Activated CD4-positive, alpha-beta T cell treated with anti-CD3 and anti-CD28 coated beads for 36 hours (primary cell): ENCODE measurements at places on chromosomes 7 and 10. TPM values are rescaled to one million over a fixed set of nuclear protein-coding genes. Genes with fewer than 3 reads are reported as not detected.

- no peaks in the 10 kb centered on the region for H3K4me1 ChIP-seq
- no peak overlapping the region for H3K4me3 ChIP-seq
- no peak for DNase-seq
- no peak overlapping the region for H3K27ac ChIP-seq
- H3K27me3 ChIP-seq: no peaks in the 10 kb centered on the region
- no peaks in the 10 kb centered on the region for H3K36me3 ChIP-seq
These were observed 149.3 kb downstream of the RNF133 start for GRCh38 chr7:122549578-122549977.

DNA sequence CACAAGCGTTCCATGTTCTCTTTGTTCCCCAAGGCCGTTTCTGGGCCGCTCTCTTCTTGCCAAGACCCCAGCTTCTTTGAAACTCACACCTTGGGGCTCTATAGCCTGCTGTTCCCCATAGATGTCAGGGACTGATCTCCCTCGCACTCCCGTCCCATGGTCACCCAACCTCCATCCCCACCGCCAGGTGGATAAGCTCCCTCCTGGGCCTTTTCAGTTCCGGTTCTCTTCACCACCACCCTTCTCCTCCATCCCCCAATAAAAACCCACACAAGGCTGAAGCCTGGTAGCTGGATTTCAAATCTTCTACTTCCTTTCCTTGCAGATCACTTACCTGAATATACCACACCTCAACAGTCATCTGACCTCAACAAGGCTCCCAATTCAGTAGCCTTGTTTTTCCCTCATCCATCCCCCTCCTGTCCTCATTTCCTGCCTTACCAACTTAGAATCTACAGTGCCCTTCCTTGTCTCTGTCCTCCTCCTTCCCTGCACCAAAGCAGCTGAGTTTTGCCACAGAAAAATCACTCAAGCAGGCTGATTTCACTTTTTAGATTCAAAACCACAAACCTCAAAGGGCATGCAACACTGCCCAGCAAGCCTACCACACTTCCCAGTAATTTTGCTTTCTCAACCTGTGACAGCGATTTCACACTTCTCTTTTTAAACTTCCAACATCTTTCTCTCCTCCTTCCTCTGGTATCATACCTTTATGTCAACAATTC lies 7.7 kb downstream of the SLC37A3 start:
- H3K4me1 ChIP-seq: peaks cover 3% of the 10 kb centered on the region
- H3K27me3 ChIP-seq: no peaks in the 10 kb centered on the region
- peaks cover 12% of the 10 kb centered on the region for H3K36me3 ChIP-seq
- no peak overlapping the region for H3K4me3 ChIP-seq

GRCh38 chr10:76251841-76252671 lies 820.6 kb downstream of the LRMDA start:
- no peak overlapping the region for H3K27ac ChIP-seq
- H3K4me3 ChIP-seq: no peak overlapping the region
- DNase-seq: no peak
- no peaks in the 10 kb centered on the region for H3K36me3 ChIP-seq

DNA sequence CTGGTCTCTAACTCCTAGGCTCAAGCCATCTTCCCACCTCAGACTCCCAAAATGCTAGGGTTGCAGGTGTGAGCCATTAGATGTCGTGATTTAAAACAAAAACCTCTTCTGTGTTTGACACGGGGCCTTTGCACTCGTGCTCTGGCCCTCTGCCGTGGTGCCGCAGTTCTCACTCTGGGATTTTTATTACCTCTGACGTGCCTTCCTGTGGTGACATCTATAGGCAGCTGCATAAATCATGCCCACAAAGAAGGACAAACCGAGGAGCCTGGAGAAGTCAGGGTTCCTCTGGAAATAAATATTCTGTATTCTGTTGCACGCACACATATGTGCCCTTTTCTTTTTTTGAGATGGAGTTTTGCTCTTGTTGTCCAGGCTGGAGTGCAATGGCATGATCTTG lies 25.9 kb upstream of the OCM start:
- no peaks in the 10 kb centered on the region for H3K27me3 ChIP-seq
- peaks cover 18% of the 10 kb centered on the region for H3K4me1 ChIP-seq
- no peak overlapping the region for H3K27ac ChIP-seq
- no peak for DNase-seq

DNA sequence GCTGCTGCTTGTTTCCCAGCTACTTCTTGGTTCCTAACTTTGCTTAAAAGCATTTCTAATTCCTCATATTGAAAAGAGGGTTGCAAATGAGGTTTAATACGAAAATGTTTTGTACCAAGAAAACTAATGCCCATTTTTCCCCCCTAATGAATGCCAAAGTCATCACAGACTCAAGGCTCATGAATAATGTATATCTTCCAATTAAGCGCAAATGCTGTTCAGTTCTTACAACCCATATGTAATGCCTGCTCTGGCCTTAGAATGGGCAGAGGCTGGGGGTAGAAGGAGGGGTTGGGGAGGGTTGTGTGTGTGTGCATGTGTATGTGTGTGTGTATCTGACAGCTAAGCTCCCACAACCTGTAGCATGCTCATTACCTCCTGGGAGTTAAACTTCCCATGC lies 901.7 kb downstream of the KCNMA1 start:
- H3K4me3 ChIP-seq: no peak overlapping the region
- no peak for DNase-seq
- H3K27me3 ChIP-seq: no peaks in the 10 kb centered on the region
- no peaks in the 10 kb centered on the region for H3K4me1 ChIP-seq

- peaks cover 4% of the 10 kb centered on the region for H3K27me3 ChIP-seq
- no peak overlapping the region for H3K27ac ChIP-seq
- no peak overlapping the region for H3K4me3 ChIP-seq
- no peak for DNase-seq
- H3K4me1 ChIP-seq: no peaks in the 10 kb centered on the region
These were observed 847.2 kb downstream of the CCSER2 start for GRCh38 chr10:85175635-85176034.

DNA sequence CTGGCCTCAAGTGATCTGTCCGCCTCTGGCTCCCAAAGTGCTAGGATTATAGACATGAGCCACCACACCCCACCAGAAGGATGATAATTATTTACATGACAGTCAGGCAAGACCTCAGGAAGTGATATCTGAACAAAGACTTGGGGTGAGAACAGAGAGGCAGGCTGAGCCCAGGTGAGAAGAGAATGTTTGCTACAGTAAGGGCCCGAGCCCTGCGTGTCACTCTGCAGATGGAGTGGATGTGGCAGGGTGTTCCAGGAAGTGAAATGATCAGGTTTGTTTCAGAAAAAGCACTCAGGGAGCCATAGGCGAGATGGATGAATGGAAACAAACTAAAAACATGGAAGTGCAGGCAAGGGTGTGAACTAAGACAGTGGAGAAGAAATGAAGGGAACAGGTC lies 22.2 kb downstream of the SFMBT2 start:
- no peaks in the 10 kb centered on the region for H3K27me3 ChIP-seq
- H3K36me3 ChIP-seq: peaks cover 4% of the 10 kb centered on the region
- peaks cover 59% of the 10 kb centered on the region for H3K4me1 ChIP-seq
- H3K4me3 ChIP-seq: peak overlapping the region; percentile 22
- DNase-seq: peak; percentile 50

The HK1 gene
- total RNA-seq: 261 TPM
